NCI-H1105 (cell line): ENCODE measurements at places on chromosomes 13 and 19.

GRCh38 chr13:51032831-51033230 lies 78.2 kb downstream of the C13orf42 start:
- no peak for DNase-seq

DNA sequence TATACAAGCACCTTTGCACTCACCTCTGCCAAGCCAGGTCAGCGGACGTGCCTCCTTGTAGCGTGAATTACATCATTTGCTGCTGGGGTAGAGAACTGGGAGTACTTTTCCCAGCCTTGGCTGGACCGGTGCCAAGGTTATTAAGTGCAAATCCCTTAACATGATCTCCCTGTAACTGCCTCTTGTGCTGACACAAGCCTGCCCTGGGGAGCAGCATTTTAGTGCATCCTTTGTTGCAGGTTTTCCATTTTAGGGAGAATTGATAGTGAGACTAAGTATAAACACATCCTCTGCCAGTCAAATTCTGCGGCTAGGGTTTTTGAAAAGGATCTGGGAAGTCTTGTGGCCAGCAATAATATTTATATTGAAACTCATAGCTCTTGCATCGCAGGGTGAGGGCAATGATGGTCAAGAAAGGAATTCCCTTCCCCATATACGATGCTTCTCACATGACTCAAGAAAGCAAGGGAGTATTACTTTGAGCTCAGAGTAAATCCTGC lies 32.7 kb upstream of the DCLK1 start:
- DNase-seq = peak; percentile 83

DNA sequence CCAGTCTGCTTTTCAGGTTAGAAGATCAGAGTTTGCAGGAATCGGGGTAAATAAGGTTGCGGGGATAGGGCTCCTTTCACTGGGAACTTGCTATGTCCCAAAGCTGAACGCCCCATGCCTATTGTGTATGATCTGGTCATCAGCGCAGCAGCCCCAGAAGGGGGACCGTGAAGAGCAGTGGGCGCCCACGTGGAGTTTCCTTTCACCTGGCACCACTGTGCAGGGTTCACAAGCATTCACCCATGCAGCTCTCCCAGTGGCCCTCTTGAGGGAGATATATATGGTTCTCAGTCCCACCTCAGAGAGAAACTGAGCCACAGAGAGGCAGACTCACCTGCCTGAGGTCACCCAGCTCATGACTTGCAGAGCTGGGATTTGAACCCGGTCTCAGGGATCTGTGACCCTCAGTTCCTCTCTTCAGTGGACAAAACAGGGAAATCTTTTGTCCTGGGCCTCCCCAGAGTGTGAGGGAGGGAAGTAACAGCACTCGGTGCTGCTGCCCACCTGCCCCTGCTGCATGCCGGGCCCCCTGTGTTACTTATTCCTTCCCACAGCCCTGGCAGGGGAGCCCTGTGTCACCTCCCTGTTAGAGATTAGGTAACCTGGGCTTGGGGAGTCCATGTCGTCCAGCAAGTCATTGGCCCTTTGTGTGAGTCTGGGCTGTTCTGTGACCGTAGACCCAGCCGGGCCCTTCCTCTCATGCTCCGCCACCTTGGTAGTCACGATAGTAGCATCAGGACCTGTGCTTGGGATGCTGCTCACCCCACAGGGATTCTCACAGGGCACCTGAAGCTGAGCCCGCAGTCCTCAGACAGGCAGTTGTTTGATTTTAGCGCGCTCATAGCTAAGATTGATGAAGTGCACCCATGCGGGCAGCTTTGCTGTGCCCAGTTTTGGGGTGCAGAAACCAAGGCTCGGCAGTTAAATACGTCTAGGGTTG lies 27.9 kb downstream of the PPP5C start:
- no peak for DNase-seq

DNA sequence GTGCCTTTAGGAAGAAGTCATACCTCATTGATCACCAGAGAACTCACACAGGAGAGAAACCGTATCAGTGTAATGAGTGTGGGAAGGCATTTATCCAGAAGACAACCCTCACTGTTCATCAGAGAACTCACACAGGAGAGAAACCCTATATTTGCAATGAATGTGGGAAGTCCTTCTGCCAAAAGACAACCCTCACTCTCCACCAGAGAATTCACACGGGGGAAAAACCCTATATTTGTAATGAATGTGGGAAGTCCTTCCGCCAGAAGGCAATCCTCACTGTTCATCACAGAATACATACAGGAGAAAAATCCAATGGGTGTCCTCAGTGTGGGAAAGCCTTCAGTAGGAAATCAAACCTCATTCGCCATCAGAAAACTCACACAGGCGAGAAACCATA lies 21.9 kb downstream of the ZNF382 start:
- DNase-seq = no peak

DNA sequence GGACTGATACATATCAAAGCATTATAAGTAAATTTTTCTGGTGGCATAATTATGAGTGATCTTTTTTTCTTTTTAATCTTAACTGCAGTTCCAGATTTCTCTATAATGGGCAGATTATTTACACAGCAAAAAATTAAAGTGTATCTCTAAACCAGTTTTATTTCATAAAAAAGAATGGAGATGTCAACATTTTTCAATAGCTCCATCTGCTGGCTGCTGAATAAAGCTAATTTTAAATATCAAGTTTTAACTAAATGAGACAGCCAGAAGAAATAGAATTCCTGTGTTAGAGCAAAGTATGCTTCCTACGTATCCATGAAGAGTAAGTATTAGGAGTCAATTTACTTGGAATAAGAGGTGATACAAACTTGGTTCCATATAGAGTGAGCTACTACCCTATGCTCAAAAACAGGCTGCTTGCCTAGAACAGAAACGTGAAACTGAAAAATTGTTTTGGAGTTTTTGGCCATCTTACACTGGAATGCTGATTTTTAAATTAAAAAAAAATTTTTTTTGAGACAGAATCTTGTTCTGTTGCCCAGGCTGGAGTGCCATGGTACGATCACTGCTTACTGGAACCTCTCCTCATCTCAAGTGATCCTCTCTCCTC lies 5.0 kb upstream of the PDS5B start:
- no peak for DNase-seq

GRCh38 chr13:30615866-30616541 lies 1.7 kb upstream of the USPL1 start:
- no peak for DNase-seq

DNA sequence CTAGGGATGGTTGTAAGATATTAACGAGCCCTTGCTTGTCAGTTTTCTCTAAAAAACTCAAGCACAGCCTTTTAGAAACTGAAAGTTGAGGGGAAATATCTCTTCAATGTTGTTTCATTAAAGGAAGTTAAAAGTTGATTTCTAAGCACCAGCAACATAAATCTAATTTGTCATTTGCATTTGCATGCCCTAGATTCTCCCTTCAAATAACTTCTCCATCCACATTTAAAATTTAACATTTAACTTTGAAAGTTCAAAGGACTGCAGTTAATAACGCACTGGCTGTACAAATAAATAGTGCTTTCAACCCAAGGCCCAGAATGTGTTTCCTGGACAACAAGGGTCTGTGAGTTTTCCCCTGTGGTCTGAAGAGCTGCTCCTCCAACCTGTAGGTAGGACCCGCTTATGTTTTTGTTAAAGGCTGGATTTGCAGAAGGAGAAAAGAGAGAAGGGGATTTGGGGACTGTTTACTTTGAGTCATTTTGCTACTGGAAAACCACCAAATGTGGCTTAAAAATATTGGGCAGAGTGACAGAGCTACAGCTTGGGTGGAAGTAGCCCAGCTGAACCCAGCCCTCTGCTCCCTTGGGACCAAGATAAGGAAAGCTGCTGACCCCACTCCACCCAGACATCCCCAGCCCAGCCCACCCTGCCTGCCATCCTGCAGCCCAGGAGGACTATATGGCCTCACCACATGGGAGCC lies 39.8 kb downstream of the TNFRSF19 start:
- DNase-seq = no peak

- peak; percentile 73 for DNase-seq
Measured at GRCh38 chr19:7680606-7681339, at the start of gene TRAPPC5. Gene TRAPPC5, plus strand, starts transcription at chr19:7680833. Its CDS starts 1,421 bp downstream, at chr19:7682254.

- peak; percentile 6 for DNase-seq
Measured at GRCh38 chr19:52248241-52248640, 21.1 kb upstream of the ZNF766 start.

GRCh38 chr19:28468701-28469459 lies 744.1 kb downstream of the UQCRFS1 start:
- no peak for DNase-seq

DNA sequence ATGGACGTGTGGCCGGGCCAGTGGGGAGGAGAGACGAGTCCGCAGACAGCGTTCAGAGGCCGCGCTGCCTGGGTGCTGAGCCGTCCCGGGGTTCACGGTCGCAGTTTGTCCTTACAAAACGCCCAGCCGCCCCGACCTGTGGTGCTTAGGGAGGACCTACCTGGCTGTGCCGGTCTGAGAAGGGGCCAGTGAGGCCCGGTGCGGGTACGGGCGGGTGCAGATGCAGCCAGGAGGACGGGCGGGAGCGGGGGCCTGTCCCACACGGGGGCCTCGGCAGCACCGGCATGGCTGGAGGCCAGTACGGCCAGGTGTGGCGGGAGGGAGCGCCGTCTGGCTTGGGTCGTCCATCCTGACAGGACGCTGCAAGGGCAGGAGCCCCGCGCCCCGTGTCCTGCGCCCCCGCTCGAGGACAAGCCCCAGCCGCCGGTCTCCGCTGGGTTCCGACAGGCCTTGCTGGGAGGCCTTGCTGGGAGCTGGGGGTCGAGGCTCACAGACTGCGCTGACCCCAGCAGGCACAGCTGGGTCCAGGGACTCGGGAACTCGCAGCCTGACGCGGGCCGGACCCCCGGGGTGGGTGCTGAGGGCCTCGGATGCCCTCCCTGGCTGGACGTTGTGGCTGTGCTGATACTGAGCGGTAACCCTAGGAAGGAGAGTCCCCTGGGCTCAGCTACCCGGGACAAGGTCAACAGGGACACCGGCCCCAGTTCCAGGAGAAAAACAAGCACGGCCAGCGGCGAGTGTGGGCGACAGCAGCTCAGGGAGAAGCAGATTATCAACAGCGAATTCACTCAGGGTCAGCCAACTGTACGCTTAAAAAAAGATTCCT lies 5.3 kb upstream of the PROZ start:
- DNase-seq = peak; percentile 35

GRCh38 chr13:95204231-95204765 lies 97.0 kb downstream of the ABCC4 start:
- DNase-seq = no peak

DNA sequence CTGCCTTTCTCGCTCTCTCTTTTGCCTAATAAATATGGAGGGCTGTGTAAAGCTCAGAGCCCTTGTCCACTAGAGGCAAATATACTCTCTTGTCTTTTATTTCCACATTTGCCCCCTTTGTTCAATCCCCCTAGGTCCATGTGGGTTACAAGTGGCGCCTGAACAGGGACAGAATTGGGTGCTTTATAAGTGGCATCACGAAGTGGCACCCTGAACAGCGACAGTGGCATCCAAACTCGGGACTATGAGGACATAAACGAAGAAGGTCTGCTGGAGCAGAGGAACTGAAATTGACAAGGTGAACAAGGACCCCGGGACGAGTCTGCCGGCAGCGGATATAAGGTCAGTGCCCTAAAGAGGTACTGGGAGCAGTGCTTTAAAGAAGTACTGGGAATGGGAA lies 4.3 kb upstream of the ZNF610 start:
- DNase-seq = no peak

- DNase-seq = no peak
Measured at GRCh38 chr19:44613295-44614178, at the start of gene IGSF23. Gene IGSF23, plus strand, starts transcription at chr19:44613563. Its CDS starts 83 bp downstream, at chr19:44613646.

DNA sequence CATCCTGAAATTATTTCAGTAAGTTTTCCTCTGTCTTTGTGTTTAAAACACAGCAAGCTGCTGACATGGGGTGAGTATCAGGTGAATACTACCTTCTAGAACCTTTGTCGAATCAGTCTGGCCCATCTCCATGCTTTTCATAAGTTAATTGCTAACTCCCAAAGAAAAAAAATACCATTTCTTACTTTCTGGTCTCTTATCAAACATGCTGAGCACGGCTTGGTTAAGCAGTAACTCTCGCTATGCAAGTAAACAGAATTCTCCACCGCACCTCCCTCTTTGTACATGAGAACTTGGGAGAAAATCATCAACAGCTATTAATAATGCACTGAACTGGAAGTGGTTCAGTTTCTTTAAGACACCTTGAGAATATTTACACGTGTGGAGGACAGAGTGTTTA lies 88.6 kb downstream of the FGF9 start:
- no peak for DNase-seq

DNA sequence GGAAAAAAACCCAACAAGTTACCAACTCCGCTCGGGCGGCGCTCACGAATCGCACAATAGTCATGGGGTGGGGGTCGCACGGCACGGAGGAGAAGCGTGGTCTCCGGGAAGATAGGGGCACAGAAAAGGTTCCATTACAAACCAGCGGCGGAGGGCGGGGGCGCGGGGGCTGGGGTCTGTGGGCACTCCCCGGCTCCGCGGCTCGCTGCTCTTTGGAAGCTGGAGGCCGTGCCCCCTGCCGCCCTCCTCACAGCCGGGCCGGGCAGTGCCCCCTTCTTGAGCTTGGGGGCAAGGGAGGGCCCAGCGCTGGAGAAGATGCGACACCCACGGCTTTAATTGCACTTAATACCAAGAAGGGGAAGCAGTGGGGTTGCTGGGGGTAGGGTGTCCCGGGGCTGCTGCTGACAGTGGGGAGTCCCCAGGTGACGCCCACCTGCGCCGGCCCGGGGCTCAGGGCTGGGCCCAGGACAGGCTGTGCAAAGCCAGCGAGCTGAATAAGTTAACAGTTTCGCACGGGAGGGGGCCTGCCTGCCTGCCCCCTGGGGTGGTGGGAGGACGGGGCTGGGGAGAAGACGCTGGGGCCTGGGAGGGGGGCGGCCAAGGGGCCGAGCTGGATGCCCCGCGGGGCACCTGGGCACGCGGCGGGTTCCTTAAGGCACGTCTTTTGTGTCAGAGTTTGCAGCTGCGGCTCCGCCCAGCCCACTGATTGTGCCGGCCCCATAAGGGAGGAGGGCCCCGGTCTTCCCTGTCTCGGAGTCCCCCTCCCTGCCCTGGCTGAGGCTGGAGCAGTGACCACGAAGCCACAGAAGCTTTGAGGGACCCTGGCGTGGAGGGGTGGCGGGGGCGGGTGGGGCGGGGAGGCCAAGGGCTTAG lies 9.8 kb downstream of the DCAF15 start:
- DNase-seq = no peak

DNA sequence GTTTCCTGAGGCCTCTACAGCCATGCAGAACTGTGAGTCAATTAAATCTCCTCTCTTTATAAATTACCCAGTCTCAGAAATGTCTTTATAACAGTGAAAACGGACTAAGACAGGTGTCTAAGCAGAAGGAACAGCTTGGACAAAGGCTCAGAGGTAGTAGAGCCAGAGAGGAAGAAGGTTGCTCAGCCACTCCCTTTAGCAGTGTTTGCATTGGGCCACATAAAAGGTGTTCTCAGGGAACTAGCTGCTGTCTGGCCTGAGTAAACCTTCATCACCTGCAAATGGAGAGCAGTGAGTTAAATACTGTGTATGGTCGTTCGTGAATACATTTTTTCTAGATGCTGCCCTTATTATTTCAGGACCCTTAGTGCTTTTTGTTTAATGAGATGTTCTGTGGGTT lies 383.4 kb downstream of the EFNB2 start:
- DNase-seq = no peak

GRCh38 chr19:34794066-34794960 lies 21.3 kb upstream of the ZNF599 start:
- DNase-seq = no peak
